ENCODE measurements at places on chromosomes 1 and 21.

GRCh38 chr1:51324251-51325010, 5.9 kb downstream of the TTC39A start:
- no peak for DNase-seq

DNA sequence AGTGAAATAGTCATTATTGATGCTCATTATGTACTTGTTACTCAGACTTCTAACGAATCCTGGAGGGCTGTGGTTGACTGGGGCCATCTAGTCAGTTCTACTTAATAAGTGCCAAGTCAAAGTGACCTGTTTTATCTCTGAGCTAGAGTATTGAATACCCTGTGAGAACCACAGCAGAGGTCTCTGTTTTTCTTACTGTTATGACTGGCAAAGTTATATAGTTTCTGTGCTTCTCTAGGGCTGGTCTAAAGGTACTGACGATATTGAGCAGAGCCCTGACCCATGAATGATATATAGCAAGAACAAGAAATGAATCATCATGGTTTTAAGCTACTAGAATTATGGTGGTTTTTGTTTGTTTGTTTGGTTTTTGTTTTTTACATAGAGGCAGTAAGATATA, 555.8 kb downstream of the PLA2G4A start:
- no peak for DNase-seq

- no peak for DNase-seq
Observed at GRCh38 chr1:119081700-119082099, 58.8 kb downstream of the WARS2 start.

GRCh38 chr21:27024301-27024700, 57.4 kb upstream of the ADAMTS5 start:
- no peak for DNase-seq

DNA sequence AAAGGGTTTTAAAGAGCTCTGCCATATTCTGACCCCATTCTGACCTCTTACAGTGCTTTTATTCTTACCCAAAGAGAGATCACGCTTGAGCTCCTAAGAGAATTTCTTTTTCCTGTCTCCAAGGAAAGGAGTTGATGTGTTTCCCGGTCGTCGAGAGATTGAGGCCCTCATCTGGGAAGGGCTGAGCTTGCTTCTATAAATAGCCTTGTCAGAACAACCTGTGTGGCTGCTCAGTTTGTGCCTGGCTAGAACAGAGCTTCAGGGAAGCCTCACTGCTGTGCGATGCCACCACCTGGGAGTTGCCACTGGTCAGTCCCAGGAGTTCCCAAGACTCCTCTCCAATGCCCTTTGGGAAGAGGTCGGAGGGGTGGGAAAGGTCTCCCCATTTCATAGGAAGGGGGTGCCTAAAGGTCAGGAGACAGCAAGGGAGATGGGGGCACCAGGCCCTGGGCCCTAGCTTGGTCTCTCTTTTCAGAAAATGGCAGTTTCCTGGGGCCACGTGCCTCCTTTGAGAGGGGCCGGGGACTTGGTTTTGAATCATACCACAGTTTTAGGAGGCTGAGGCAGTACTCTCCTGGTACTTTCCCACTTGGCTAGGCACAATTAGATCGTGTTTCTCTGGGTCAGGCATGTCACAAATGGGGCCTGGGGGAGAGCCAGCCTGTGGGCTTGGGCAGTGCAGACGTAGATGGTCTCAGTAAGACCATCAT, 52.1 kb downstream of the EIF2D start:
- no peak for DNase-seq

GRCh38 chr1:32651461-32652073, 559 bp downstream of the RBBP4 start:
- no peak for DNase-seq

DNA sequence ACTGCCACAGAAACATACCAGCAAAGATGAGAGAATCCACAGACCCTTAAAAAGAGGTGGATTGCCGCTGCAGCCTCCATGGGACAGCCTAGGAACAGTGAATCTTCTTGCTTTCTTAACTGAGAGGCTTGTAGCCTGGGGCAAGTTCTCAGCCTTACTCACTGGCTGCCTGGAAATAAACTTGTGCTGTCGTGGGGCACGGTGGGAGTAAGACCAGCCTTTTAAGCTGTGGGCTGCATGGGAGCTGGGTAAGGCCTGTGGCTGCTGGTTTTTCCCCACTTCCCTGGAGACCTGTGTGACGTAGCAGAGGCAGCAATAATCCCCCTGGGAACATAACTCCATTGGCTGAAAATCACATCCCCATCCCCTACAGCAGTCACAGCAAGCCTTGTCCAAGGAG, 30.8 kb downstream of the CD2 start:
- DNase-seq = no peak

DNA sequence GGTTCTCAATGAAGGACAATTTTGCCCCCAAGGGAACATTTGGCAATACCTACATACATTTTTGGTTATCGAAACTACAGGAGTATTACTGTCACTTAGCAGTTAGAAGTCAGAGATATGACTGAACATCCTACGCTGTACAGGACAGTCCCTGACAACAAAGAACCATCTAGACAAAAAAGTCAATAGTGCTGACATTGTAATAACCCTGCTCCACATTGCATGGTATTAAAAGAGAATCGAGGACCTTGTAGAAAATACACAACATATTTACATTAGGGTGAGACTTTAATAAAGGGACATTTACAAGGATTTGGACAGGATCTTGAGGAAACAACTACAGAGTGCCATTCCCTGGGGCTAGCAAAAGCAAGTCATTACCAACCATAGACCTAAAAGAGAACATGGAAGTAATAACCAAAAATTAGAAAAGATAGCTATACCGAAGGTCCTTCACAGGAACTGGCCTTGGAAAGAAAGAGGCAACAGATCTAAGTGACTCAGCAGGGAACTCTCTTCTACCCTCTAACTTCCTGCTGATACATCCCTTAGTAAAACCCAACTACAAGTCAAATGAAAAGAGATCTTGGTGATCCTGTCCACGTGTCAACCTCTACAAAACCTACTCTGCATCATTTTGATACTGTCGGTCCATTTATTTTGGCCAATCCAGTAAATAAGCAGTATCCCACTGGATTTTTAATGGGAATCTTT, 40.2 kb downstream of the ANGPTL3 start:
- DNase-seq = no peak

All from activated naive CD8-positive, alpha-beta T cell treated with anti-CD3 and anti-CD28 coated beads, Interleukin-2, amount 50 U/mL, for 16 hours (primary cell).